Cardiac atrium fibroblast (primary cell): ENCODE measurements at places on chromosomes 2 and 18. TPM values are rescaled to one million over a fixed set of nuclear protein-coding genes. Genes with fewer than 3 reads are reported as not detected.

Gene LONRF2
- total RNA-seq: under 0.01 TPM in 1 of 2 replicates, not detected in the other

Gene CCDC93
- total RNA-seq: 9.4 and 15.3 TPM in 2 replicates

Gene TAF4B
- total RNA-seq: 3.8 and 4.5 TPM in 2 replicates

Gene CDH7
- not detected in 2 replicates for total RNA-seq

Gene MYO3B
- under 0.01 TPM in 1 of 2 replicates, not detected in the other for total RNA-seq

Gene TTLL4
- 9.9 and 43.9 TPM in 2 replicates for total RNA-seq
